ENCODE measurements at places on chromosomes 1 and 21.

- no peak for DNase-seq
Measured at GRCh38 chr1:11026052-11026451, 13.6 kb downstream of the TARDBP start.

GRCh38 chr1:24277420-24278169 is 41.6 kb upstream of the GRHL3 start:
- DNase-seq: peak; percentile 38

GRCh38 chr1:77796695-77797405 is 17.4 kb downstream of the MIGA1 start:
- DNase-seq: no peak

GRCh38 chr1:8879464-8879921 is 1.0 kb upstream of the ENO1 start:
- DNase-seq: no peak

DNA sequence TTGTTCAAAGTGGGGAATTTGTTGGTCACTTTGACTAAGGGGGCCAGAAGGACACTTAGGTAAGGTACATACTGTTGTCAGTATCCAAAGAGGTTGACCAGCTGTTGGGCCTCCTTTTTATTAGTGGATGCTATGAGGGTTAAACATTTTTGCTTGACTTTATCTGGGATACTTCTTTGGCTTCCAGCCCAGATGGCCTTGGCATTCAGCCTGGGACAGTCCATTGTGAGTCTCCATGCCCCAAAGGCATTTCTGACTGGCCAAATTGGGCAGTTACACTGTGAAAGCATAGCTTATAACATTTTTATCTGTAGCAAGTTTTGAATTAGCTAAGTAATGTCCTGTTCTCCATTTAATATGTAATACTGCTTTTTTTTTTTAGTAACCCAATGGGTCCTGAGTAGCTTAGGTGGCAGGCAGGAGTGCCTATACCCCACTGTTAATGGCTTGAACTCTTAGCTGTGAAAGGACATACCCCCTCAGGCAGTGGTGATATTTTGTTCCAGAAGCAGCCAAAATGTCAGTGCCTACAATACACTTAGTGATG is 35.4 kb upstream of the CD1D start:
- peak; percentile 52 for DNase-seq

DNA sequence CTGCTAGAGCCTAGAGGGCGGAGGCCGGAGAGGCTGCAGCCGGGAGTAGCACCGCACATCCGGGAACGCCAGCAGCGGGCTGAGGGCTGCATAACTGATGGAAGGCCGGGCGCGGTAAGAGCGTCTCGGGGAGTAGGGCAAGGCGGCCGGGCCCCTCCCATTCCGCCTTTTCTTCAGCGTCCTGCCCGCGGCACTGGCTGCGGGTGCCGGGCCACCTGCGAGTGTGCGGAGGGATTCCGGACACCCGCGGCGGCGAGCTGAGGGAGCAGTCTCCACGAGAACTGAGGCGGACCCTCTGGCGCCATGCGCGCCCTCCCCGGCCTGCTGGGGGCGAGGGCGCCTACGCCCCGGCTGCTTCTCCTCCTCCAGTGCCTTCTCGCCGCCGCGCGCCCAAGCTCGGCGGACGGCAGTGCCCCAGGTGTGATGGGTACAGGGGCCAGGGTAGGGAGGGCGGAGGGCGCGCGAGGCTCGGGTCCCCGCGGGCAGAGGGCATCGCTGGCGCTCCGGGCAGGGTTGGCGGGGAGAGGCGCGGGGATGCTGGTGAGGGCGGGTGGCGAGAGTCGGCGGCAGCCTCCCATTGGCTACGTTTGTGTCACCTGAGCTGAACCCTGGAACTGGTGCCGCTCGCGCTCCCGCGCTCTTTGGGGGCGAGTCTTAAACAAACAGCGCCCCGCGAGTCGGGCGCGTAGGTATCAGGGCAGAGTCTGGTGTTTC is 334.4 kb downstream of the SRGAP2C start:
- no peak for DNase-seq

GRCh38 chr1:10903421-10903820 is 107.0 kb upstream of the CASZ1 start:
- no peak for DNase-seq

DNA sequence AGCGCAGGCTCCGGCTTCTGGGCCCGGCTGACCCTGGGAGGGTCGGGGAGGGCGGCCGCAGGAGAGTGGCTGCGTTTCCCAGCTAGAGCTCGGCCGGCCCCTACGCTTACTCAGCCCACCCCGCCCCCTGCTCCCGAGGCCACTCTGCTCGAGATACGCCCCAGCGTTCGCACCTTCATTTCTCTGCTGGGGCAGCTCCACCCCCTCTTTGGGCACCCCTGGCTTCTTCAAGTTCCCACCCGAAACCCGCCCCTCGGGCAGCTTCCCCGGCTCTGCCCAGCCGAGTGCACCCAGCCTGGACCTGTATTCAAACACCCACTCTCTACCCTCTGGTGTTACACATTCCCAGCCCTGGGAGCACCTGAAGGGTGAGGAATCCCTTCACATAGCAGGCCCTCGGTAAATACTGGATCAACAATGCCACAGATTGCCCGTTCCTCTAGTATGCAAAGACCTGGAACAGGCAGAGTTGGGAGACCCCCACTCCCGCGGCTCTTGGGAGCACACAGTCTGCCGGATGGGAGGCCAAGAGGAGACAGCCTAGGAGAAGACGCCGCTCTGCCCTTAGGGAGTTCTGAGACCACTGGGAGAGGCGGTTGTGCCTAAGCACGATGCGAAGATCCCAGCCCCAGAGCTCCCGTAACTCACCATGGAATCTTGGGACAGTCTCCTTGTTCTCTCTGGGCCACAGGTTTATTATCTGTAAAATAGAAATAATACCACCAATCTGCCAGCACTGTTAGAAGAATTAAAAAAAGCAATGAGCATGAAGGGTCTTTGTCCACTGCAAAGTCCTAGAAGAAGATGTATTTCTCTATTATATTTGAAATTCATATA is 566 bp upstream of the PAQR7 start:
- no peak for DNase-seq

GRCh38 chr1:65045022-65045817 is 78.9 kb upstream of the JAK1 start:
- DNase-seq: no peak

- peak; percentile 56 for DNase-seq
Measured at GRCh38 chr21:44297525-44298290, 2.1 kb upstream of the PFKL start.

GRCh38 chr1:157404614-157405013 is 147.7 kb downstream of the FCRL5 start:
- DNase-seq: no peak

- DNase-seq: peak; percentile 84
Measured at GRCh38 chr1:156104065-156104810, 10.3 kb upstream of the LMNA start.

- no peak for DNase-seq
Measured at GRCh38 chr1:167561753-167562152, 8.2 kb upstream of the CREG1 start.

DNA sequence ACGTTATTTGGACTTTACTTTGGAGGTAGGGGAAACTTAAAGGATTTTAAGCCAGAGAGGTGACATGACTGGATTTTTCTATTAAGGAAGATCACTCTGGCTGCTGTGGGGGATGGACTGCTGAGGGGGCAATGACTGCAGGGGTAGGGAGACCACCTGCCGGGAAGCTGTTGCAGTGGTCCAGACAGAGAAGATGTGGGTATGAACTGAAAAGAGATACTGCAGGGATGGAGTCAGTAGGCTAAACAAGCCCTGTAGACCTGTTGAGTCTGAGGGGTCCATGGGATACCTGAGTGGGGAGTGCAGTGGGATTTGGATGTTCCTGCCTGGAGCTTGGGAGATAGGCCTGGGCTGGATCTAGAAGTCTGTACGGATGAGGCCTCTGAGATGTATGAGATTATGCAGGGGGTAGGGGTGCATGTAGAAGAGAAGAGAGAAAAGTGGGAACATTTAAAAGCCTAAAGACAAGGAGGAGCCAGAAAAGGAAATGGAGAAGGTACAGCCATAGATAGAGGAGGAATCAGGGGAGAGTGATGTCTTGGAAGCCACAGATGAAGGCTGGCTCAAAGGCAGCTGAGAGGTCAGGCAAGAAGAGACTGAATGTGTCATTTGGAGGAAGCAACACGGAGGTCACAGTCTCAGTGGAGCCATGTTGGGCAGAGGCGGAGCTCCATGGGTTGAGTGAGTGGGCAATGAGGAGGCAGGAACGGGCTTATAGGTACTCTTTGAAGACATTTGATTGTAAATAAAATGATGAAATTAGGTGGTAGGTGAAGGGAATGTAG is 25.9 kb upstream of the KCNA2 start:
- DNase-seq: no peak

GRCh38 chr1:34444516-34444915 is 267.8 kb downstream of the C1orf94 start:
- no peak for DNase-seq

DNA sequence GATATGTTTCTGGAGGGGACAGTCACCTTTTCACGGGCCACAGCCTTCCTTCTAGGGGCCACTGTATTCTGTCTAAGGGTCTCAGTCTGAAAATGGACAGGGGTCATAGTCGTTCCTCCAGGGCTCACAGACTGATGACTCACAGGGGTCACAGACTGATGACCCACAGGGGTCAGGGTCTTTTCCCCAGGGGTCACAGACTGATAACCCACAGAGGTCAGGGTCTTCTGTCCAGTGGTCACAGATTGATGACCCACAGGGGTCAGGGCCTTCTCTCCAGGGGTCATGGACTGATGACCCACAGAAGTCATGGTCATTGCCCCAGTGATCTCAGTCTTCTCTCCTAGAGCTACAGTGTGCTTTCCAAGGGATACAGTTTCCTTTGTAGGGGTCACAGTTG is 12.8 kb downstream of the OVGP1 start:
- no peak for DNase-seq

- DNase-seq: no peak
Measured at GRCh38 chr1:203264052-203264501, 34.6 kb upstream of the CHIT1 start.

DNA sequence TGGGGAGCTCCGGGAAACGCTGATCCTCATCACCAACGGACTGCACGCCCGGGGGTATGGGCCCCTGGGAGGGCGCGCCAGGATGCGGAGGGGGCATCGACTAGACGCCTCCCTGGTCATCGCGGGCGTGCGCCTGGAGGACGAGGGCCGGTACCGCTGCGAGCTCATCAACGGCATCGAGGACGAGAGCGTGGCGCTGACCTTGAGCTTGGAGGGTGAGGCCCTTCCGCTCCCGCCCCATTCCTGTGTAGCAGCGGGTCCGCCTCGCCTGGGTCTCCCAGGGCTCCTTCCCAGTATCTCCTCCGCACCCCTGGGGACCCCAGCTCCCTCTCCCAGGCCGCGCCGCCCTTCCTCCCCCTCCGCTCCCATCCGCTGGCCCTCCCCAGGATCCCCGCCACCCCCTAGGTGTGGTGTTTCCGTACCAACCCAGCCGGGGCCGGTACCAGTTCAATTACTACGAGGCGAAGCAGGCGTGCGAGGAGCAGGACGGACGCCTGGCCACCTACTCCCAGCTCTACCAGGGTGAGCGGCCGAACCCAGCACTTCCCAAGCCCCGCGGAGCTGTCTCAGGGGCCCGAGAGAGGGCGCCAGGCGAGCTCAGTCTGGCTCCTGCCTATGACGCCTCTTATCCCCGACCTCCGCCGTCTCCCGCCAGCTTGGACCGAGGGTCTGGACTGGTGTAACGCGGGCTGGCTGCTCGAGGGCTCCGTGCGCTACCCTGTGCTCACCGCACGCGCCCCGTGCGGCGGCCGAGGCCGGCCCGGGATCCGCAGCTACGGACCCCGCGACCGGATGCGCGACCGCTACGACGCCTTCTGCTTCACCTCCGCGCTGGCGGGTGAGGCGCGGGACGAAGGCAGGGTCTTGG is 5.0 kb downstream of the HAPLN2 start:
- no peak for DNase-seq

DNA sequence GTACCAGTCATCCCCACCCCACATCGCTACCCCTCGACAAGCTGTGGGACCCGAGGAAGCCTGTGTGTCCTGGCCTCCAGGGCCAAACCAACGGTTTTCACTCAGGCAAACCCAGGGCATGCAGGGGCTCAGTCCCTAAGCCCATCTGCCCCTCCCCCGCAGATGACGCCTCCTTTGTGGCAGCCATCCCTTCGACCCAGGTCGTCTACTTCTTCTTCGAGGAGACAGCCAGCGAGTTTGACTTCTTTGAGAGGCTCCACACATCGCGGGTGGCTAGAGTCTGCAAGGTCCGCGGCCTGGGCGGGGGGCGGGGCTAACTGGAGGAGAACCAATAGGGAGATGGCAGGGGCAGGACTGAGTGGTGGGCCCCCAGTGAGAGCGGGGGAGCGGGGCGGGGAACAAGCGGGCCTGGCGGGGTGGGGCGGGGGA is 7.4 kb downstream of the SEMA4A start:
- DNase-seq: no peak

- peak; percentile 87 for DNase-seq
Measured at GRCh38 chr1:185973645-185974044, 239.5 kb downstream of the HMCN1 start.

DNA sequence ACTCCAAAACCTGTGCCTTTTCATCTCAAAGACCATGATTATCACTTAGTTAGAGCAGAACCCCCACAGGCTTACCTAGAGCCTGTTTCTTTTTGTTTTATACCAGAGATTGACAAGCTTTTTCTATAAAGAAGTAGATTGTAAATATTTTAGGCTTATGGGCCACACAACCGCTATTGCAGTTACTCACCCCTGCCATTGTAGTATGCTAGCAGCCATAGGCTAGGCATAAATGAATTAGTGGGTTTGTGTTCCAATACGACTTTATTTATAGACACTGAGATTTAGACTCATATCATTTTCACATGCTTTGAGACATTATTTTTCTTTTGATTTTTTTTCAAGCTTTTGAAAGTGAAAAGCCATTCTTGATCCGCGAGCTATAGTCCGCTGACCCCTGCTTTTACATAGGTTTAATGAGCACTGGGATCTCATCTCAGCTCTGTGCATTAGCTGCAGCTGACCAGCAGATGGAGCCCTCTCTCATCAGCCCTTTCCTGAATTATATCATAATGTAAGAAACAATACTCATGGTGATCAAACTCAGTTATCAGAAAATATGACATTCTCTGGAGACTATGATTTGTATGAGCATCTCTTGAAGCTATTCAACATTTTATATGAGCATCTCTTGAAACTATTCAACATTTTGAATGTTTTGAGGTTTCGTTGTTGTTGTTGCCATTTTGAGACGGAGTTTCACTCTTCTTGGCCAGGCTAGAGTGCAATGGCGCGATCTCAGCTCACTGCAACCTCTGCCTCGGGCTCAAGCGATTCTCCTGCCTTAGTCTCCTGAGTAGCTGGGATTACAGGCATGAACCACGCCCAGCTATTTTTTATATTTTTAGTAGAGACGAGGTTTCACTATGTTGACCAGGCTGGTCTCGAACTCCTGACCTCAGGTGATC is 111.9 kb upstream of the L1TD1 start:
- DNase-seq: peak; percentile 17

GRCh38 chr21:41369105-41369919 is 7.5 kb downstream of the MX2 start:
- no peak for DNase-seq

DNA sequence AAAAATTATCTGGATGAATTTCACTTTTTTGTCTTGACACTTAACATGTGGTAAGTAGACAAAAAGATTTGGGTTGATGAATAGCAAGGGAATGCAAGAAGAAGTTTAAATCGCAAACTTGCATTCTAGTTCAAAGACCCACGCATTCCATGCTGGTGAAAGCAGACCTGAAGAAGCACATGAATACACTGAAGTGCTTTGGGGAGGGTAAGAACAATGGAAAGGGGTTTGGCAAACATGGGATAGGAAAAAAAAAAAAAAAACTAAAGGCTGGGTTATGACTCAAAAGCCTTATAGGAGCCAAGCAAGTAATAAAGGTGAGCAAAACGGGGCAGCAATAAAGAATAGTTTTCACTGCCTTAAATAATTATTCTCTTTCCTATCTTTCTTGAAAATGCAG is 450.2 kb downstream of the LMO4 start:
- no peak for DNase-seq

Measured in GM04504 (cell line).